Kidney (tissue), 22 donors: ENCODE measurements at places on chromosomes 6 and 20.
A peak's percentile ranks its signal among the peaks of the same experiment; 100 is the strongest.

DNA sequence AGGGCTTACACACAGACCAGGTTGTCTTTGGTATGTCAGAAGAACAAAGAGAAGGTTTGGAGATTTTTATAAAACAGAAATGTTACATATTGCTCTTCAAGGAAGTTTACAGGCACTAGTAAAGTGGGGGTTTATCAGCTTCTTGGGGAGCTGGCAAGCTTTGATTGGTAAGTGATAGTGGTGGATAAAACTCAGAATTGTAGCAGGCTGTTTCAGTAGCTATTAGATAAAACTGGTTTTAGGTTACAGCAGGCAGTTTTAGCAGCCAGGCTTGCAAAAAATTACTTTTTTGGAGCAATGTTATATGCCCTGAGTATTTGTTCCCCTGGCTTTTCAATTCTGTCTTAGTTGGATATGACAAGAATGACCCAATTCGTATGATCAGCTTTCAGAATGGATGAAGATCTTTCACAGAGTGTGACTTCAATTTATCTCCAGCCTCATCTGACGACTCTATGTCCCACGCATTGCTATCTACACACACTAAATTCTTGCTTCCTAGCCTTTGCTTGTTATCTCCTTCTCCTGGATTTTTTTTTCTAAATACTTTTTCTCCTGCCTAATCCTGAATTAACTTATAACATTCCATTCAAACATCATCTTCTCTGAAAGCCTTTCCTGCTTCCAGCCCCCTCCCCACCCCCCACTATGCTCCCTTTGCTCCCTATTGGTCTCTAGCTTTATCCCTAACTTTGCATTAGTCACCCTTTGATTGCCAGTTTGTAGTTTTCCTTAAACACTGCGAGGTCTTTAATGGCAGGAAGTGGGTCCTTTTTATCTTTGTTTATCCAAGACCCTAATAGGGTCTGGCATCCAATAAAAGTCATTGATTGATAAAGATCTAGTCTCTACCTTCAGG is 1.0 kb upstream of the TOMM34 start:
- DNase-seq, result no peak

DNA sequence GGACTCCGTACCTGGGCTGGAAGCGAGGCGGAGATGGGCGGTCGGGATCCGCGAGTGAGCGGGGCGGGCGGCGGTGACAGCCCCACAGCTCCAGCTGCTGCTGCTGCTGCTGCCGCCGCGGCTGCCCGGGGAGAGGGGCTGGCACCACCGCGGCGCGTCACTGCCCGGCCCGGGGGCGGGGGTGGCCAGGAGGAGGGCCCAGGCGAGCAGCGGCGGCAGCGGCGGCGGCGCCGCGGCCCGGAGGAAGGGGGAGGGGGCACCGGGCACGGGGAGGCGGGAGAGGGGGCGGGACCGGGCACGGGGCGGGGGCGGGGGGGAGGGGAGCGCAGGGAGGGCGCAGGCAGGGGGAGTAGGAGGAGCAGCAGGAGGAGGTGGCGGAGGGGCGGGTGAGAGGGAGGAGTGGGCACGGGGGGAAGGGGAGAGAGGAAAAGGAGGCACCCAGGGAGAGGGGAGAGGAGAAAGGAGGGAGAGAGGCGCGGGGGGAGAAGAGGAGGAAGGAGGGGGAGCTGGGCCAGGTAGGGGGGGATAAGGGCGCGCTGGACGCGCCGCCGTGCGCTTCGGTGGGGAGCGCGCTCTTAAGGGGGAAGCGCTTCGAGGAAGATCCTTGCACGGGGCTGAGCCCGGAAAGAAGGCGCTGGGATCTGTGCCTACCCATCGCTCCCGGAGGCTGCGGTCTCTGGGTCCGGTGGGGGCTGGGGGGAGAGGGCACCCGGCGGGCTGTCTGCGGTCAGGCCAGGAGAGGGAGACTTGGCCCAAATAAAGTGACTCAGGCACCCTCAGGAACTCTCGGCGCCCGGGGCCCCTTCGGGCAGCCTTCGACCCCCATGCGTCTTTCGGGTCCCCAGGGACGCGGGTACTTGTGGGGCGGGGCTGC is 101.5 kb downstream of the NOL4L start:
- DNase-seq, result peak; percentile 96

- DNase-seq, result no peak
These were observed 207.0 kb downstream of the ADGB start for GRCh38 chr6:146805546-146806325.

DNA sequence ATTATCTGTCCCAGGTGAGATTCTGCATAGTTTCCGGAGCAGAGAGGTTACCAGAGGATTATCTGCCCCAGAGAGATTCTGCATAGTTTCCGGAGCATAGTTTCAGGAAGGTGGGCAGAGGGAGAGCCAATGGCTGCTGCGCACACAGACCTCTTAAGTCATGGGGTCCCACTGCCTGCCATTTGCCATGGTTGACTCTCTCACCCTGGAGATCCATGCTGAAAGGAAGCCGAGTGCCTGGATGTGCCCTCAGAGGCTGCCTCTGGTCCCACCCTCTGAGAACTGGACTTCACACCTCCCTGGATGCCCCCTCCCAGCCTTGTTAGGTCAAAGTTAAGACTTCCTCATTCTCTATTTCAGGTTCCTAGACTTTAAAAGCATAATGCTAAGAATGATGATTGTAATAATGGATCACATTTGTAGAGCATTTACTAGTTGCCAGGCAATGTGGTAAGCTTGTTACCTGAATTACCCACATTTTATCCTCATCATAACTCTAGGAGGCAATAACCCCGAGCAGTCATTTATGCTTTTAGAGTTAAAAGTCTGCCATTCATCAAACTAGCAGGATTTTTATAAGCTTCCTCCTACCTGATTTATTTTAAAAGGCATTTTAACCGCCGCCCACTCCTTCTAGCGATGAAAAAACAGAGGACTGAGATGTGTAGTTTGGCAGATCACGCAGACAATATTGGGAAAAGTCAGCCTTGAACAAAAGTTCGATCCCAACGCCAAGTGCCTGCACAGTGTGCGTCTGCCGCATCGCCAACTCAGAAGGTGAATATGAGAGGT is 11.9 kb downstream of the SERPINB9 start:
- no peak for DNase-seq

- no peak for DNase-seq
These were observed 103.1 kb upstream of the TBX18 start for GRCh38 chr6:84867521-84867920.

DNA sequence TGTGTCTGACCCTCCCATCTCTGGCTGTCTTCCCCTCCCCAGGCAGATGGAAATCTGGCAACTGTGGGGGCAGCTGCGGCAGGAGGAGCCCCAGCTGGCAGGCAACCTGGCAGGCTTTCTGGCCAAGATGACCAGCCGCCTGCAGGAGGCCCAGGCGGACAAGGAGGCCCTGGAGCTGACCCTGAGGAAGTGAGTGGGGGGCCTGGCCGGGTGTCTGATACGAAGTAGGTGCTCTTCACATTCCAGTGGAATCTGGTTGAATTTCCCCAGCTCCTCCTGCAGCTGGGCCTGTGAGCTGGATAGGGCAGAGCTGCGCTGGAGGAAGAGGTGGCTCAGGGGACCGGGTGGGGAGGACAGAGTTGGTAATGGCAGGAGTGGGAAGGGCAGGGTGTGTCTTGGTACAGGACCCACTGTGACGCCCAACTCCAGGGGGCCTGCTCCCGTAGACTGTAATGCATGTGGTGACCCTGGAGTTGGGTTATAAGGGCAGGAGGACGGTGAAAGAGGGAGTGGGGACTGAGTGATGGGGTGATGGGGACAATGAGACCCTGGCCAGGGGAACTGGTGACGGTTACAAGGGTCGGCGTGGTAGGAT is 19.7 kb downstream of the RAB44 start:
- no peak for DNase-seq

DNA sequence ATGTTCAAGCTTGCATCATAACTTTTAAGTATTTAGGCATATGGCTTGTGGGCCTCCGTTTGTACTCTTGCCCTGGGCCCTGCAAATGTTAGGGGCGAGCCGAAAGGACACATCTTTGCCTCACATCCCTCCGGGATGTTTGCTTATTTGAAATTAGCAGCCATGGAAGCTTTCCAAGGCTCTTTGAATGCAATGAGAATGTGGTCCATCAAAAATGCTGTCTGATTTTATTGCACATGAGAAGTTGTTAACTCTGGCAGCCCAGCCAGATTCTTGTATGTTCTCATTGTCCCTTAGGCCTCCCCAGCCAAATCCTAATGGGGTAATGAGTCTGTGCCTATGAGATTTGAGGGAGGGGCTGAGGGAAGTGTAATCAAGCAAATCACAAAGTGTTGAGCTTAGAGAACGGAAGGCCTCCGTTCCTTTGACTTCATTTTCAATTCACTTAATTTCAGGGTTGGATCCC is 261.2 kb upstream of the MARCKS start:
- peak; percentile 67 for DNase-seq

DNA sequence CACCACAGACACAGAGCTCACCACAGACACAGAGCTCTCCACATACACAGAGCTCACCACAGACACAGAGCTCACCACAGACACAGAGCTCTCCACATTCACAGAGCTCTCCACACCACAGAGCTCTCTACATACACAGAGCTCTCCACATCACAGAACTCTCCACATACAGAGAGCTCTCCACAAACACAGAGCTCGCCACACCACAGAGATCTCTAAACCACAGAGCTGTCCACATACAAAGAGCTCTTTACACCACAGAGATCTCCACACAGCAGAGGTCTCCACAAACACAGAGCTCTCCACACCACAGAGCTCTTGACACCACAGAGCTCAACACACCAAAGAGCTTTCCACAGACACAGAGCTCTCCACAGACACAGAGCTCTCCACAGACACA is 55.8 kb downstream of the ERMARD start:
- DNase-seq, result peak; percentile 10

- DNase-seq, result no peak
These were observed 10.4 kb downstream of the DEFB129 start for GRCh38 chr20:237489-237888.

- peak; percentile 46 for DNase-seq
These were observed 62.6 kb downstream of the OGFRL1 start for GRCh38 chr6:71351190-71351589.

GRCh38 chr6:41638002-41638934 is at the start of gene MDFI:
Gene MDFI, plus strand, starts transcription at chr6:41638468. Its CDS starts 282 bp downstream, at chr6:41638750.
- peak; percentile 82 for DNase-seq

GRCh38 chr20:41671143-41671542 is 53.0 kb upstream of the CHD6 start:
- DNase-seq, result no peak

DNA sequence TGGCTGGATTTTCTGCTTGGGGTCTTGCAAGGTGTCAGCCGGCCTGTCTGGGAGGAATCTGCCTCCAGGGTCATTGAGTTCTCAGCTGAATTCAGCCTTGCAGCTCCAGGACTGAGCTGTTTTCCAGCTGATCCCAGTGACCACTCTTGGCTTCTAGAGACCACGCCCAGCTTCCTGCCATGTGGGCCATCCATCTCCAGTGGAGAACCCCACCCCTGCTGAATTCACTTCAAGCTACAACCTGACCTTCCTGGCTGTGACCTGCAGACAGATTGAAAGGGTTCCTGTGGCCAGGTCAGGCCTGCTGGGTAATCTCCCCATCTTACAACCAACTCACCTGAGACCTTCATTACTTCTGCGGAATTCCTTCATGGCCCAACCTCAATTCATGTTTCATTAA is 26.5 kb upstream of the SYNDIG1 start:
- no peak for DNase-seq

GRCh38 chr20:50029697-50030461 is 47.1 kb downstream of the SNAI1 start:
- no peak for DNase-seq

- no peak for DNase-seq
These were observed 192.5 kb downstream of the EDN1 start for GRCh38 chr6:12482386-12483375.

DNA sequence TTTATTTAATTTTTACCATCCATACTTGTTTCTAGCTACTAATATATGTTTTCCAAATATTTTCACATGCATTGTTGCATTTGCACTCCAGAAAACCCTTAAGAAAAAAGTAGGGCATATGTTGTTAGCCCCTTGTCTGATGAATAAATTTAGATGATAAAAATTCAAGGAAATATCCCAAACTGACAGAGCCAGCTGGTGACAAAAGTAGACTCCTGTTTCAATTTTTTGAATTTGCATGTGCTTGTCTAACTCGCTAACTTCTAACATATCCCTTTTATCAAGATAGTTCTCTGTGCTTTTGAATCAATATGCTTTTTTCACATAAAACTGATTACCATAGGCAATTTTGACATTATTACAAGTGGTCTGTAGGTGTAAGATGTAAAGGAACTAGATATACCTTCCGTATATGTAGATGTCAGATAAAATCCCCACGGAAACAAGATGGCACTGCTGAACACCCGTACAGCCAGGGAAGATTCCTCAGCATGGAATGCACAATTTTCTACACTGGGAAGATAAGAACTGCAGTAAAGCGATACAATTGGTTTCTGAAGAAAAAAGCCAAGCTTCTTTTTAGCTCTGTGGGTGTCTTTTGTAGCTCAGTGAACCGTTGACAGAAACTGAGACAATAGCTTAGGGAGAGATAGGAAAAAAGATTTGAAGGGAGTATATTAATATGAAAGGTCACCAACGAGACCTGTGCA is 437.6 kb upstream of the RNF217 start:
- DNase-seq, result no peak

DNA sequence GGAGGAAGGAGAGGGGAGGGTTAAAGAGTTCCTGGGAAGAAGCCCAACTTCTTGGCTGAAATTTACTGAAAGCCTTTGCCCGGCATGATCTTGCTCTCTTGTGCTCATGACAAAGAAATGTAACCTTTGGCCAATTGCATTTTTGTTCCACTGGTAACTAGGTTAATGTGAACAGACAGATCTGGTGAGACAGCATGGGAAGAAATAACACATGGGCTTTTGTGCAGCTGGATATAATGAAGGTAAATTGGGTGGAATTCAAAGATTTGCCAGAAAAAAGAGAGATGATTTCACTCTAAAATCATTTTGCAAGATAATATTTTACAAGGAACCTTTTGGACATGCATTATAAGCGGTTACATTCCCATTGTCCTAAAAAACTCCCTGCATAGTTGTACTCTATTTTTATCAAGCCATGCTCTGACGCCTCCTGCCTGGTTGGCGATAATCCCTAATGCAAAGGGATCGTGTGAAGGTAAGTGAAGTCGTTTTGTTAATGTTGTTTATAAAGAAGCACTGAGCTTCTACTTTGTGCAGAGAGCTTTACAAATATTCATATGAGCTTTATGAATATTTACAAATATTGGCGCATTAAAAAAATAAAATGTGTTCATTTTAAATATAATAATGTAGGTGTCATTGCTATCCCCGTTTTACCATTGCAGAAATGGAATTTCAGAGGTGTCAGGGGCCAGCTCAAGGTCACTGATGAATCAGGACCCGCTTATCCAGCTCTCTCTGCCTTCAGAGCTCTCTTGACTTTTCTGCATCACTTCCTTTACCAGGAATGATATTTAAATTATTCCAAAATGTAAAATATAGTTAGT is 161.3 kb upstream of the AGPAT4 start:
- peak; percentile 65 for DNase-seq

- no peak for DNase-seq
These were observed 546.4 kb downstream of the MMUT start for GRCh38 chr6:48916607-48917006.

GRCh38 chr6:17150096-17150495 is 48.2 kb downstream of the STMND1 start:
- no peak for DNase-seq

DNA sequence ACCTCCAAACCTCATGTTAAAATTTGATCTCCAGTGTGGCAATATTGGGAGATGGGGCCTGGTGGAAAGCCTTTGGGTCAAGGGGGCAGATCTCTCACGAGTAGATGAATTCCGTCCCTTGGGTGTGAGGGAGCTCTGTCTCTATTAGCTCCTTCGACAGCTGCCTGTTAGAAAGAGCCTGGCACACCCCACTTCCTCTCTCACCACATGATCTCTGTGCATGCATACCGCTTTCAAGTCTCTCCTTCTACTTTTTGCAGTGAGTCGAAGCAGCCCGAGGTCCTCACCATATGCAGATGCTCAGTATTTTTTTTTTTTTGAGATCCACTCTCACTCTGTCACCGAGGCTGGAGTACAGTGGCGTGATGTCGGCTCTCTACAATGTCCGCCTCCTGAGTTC is 176.9 kb downstream of the SYNDIG1 start:
- no peak for DNase-seq
